ENCODE measurements at places on chromosomes 1 and 21.

- DNase-seq, result peak; percentile 75
Observed at GRCh38 chr1:245888809-245889208, 618.3 kb downstream of the SMYD3 start.

- DNase-seq, result no peak
Observed at GRCh38 chr1:191702124-191702523, 456.1 kb upstream of the RGS18 start.

DNA sequence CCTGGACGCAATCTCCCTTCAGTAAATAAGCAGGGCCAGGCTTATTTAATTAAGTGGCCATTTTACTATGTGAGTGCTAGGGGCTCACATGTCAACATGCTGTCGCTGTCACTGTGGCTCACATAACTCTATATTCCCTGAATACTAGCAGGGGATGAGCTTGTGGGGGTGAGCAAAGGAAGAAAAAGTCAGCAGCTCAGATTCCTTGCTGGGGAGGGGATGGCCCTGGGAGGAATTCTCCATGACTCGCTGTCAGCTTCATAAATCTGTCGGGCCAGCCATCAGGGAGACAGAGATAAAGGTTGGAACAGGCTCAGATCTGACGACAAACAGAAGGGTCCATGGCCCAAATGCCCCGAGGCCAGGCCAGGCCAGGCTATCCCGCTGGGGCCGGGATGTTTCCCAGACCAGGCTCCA lies 26.0 kb upstream of the PLEKHG5 start:
- DNase-seq, result peak; percentile 42

- no peak for DNase-seq
Observed at GRCh38 chr1:38497921-38498656, 361.5 kb downstream of the RRAGC start.

DNA sequence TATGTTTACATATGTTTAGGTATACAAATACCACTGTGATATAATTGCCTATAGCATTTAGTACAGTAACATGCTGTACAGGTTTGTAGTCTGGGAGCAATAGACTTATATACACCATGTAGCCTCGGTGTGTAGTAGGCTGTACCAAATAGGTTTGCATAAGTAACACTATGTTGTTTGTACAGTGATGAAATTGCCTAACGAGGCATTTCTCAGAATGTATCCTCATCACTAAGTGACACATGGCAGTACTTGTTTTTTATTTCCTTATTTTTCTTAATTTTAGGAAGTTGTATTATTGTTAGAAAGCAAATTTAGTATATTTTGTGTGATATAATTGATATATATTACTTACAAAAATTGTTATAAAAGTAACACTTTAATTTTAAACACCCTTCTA lies 840.9 kb downstream of the LTN1 start:
- DNase-seq, result no peak

DNA sequence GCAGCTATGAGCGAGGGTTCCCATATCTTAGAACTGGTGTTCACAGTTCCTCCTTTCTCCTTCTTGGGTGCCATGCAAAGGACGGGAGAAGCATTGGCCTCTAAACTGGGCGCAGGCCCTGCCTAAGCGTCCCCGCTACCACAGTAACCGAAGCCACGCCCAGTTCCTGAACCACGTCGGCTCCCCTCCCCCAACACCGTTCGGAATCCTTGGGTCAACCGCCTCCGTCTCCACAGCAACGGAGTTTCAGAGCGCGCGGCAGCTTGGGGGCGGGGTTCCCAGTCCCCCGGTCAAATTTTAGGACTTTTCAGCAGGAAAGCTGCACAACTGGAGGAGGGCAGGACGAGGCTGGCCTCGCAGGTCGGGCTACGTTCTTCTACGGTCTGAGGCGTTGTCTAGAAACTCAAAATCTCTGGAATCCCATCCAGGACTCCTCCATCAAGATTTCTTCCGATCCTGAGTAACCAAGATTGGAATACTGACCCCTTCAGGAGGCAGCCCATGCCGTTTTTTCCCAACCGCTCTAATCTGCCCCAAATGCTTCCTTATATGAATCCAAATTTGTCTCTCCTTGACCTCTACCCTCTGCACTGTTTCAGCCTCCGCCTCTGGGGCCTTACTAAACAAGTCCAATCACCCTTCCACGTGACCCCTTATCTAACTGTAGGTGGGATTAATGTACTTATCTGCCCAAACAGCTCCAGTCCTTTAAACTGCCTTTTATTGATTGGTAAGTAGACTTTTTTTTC lies at the start of gene SPAG17:
Gene SPAG17, minus strand, starts transcription at position 145 of the 749 bp plus-strand sequence. Its CDS starts 71 bp downstream, at position 74.
- peak; percentile 47 for DNase-seq

GRCh38 chr1:198330982-198331615 lies 174.3 kb downstream of the NEK7 start:
- DNase-seq, result no peak

DNA sequence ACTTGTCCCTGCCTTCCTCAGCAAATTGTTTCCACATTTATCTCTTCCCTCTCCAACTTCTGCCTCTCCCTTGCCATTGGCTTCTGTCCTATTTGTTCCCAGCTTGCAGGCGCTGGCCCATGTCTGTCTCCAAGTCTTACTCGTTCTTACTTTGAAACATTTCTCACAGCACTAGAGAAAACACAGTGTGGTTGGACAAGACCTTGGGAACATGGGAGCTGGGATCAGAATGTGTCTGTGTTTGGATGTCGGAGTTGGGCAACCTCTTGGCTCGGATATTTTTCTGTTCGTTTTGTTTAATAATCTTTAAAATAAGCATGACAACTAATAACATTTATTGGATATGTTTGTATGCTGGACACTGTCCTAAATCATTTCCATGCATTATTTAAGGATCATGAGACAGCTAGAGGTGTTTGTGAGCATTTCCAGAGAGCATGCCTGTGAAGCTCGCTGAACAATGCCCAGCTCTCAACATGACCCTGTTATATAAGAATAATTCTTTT lies 5.9 kb upstream of the BRWD1 start:
- no peak for DNase-seq

DNA sequence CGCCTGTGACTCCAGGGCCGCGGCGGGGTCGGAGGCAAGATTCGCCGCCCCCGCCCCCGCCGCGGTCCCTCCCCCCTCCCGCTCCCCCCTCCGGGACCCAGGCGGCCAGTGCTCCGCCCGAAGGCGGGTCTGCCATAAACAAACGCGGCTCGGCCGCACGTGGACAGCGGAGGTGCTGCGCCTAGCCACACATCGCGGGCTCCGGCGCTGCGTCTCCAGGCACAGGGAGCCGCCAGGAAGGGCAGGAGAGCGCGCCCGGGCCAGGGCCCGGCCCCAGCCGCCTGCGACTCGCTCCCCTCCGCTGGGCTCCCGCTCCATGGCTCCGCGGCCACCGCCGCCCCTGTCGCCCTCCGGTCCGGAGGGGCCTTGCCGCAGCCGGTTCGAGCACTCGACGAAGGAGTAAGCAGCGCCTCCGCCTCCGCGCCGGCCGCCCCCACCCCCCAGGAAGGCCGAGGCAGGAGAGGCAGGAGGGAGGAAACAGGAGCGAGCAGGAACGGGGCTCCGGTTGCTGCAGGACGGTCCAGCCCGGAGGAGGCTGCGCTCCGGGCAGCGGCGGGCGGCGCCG lies at the start of gene SIM2:
Gene SIM2, plus strand, starts transcription at position 135 of the 565 bp plus-strand sequence. CDS start 632 bp downstream, outside the sequence.
- peak; percentile 49 for DNase-seq

- DNase-seq, result no peak
Observed at GRCh38 chr1:18668046-18668445, 37.4 kb downstream of the PAX7 start.

DNA sequence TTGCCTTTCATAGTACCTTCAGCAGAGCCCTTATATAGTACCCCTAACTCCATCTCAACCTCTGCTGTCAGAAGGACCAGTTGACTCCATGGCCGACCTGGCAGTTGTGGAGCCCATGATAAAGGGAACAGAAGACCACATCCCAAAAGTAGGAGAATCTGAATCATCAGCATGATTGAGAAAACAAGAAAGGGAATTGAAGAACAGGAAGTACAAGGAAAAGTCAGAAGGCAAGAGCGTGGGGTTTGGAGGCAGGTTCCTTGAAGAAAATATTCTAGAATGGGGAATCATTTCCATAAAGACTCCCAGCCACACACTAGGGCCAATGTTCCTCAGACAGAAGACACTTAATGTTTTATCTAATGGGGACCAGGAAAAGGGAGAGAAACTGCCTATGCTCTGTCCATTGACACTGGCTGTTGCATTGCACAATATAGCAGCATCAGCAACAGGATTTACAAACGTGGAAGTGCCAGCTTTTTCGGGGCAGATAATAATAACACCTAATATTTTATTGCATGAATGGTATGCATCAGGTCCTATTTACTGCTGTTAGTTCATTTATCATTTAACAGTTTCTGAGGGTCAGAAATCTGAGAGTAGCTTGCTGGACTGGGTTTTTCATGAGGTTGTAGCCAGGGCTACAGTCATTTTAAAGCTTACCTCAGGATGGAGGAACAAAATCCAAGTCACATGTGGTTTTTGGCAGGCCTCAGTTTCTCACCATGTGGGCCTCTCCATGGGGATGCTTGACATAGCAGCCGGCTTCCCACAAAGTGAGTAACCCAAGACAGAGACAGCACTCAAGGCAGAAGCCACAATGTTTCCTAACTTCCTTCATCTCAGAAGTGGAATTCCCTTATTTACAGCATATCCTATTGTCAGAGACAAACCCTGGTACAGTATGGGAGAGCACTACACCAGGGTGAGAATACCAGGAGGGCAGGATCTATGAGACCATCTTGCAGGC lies 483.4 kb downstream of the PLPP3 start:
- peak; percentile 33 for DNase-seq

- no peak for DNase-seq
Observed at GRCh38 chr1:15941044-15941840, 34.7 kb downstream of the ZBTB17 start.

DNA sequence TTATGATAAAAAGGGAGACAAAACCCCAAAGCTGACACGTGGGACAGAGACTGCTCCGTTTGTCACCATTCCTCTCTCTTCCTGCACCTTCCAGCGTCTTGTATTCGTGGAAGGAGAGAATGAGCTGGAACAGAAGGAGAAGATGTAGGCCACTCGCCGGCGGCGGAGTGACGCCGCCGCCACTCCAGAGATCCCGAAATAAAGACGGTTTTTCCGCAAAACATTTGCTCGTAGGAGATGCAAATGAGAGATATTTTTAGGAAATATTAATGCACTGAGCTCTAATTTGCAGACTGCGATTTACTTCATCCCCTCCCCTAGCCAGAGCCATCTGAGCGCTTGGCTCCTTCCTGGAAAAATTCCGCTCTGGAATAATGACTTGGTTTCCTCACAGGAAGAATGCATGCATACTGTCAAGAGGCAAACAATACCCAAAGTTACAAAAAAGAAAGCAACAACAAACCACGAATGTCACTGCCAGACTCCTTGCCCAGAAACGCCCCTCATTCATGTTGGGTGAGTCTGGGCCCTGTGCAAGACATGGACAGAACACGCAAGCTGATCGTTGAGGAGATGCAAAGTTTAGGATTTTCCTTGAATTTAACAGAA lies 18.0 kb upstream of the ADARB1 start:
- DNase-seq, result no peak

DNA sequence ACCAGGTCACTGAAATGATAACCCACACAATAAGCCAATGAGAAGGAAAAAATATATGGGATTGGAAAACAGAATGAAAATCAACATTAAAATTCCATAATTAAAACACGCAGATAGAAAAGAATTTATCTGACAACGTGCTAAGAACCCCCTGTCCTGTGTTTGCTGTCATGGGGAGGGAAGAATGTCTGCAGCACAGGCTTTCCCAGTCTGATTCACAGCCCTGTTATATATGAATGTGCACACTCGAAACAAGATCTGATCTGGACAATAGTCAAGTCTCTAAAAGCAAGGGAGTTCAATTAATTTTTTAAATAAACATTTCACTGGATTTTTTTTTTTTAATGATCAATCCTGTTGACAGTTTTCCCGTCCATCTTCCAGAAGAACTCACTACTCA lies 220.0 kb downstream of the RERE start:
- no peak for DNase-seq

DNA sequence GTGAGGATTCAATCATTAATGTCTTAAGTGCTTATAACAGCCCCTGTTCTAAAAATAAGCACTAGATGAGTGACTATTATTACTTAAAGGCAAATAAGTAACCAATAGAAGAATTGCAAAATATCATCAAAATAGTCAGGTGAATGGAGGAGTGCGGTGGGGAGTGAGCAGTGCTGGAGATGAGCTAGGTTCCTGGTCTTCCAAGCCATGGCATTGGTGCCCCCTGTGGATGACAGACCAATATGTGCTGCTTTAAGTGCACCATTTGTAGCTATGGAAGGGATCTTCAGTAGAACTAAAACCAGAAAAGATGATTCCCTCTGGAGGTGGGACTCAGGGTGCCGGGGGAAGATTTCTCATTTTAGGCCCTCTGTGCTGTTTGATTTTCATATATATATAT lies 46.1 kb upstream of the SLC30A1 start:
- DNase-seq, result peak; percentile 59

- no peak for DNase-seq
Observed at GRCh38 chr1:8951231-8951630, 5.6 kb downstream of the CA6 start.

- DNase-seq, result no peak
Observed at GRCh38 chr1:27267153-27267552, 32.7 kb downstream of the WDTC1 start.

GRCh38 chr1:101238031-101238628 lies 1.3 kb downstream of the S1PR1 start:
- peak; percentile 58 for DNase-seq

DNA sequence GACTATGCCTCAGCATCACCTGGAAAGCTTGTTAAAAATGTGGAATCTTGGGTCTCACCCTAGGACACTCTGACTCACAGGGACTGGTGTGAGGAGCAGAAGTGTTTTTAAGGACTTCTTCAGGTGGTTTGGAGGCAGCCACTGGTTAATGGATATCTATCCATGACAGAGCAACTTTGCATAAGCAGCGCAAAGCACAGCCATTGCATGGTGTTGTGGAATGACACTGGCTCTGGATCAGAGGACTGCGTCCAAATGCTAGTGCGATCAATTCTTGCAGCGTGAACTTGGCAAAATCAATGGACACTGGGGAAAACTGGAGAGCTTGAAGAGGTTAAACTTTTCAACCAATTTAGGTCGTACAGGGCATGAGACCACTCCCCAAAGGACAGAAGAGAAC lies 116.8 kb upstream of the FAM78B start:
- DNase-seq, result no peak

DNA sequence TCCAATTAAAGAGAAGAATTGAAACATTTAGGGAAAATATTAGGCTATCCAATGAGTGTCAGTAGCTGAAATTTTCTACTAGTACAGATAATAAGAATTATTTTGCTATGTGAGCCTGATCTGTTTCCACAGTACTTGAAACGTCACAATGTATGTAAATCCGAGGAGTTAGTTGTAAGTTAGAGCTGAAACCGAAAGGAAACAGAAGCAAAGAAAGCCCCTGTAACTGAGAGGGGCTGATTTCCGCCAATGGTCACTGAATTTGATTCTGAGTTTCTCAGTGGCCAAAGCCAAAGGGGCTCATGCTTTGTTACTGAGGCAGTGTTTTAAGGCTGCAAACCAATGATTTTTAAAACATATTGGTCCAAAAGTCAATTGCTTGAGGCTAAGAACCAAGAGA lies 168.3 kb upstream of the DUSP10 start:
- DNase-seq, result no peak

GRCh38 chr21:40936771-40937261 lies 89.9 kb upstream of the DSCAM start:
- no peak for DNase-seq

DNA sequence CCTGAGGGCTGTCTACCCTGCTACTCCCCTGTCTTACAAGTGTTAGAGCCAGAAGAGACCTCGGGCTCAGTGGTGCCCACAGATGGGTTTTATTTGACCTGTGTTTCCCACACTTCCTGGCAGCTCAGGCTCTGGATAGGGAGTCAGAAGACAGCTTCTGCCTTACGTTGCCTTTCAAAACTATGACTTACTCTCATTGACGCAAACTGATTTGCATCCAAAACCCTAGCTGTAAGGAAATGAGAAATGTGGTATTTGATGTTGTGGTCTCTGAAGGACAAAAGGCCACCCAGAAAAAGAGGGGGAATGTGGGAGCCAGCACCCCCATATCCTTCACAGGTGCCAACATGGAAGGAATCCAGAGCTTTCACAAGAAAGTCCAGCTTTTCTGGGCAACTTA lies 180.2 kb downstream of the ATG4C start:
- DNase-seq, result no peak
